ENCODE measurements at places on chromosomes 1 and 21.

DNA sequence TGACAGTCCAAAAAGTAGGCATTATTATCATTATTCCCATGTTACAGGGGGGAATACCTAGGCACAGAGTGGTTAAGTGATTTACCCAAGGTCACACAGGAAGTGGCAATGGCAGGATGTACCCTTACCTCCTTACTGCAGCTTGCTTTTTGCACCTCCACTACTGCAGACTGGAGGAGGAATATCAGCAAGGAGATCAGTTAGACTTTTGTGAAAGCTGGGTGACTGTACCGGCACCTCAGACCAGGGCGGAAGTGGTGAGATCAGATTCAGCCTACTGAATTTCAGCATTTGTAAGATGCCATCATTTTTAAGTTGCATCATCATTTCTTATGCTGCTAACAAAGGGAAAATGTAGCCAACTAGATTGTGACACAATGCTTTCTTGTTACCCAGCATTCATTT, 4.5 kb downstream of the ADARB1 start:
- no peak for DNase-seq

GRCh38 chr1:58575551-58576324, 1.3 kb downstream of the TACSTD2 start:
- DNase-seq = no peak

- DNase-seq = no peak
These were observed 372.2 kb downstream of the USH2A start for GRCh38 chr1:216051071-216051470.

DNA sequence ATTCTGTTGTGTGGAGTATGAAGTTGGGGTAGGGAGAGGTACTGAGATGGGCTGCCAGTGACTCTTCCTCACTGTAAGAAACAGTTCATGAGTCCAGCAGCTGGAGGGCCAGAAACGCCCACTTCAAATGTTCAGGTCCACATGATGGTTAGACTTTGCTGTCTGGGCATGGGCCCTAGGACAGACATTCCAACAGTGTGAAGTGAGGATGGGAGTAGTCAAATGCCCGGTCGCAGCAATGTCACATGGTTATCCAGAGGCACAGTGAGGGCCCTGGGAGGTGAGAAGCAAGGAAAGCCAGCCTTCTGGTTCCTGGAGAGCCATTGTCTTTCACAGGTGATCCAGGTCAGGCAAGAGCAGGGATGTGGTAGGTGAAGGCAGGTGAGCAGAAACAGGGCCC, 304.4 kb downstream of the HHAT start:
- DNase-seq = no peak

GRCh38 chr1:9166289-9167235, 37.7 kb upstream of the GPR157 start:
- no peak for DNase-seq

- no peak for DNase-seq
These were observed 19.4 kb upstream of the ACOT11 start for GRCh38 chr1:54528613-54529012.

DNA sequence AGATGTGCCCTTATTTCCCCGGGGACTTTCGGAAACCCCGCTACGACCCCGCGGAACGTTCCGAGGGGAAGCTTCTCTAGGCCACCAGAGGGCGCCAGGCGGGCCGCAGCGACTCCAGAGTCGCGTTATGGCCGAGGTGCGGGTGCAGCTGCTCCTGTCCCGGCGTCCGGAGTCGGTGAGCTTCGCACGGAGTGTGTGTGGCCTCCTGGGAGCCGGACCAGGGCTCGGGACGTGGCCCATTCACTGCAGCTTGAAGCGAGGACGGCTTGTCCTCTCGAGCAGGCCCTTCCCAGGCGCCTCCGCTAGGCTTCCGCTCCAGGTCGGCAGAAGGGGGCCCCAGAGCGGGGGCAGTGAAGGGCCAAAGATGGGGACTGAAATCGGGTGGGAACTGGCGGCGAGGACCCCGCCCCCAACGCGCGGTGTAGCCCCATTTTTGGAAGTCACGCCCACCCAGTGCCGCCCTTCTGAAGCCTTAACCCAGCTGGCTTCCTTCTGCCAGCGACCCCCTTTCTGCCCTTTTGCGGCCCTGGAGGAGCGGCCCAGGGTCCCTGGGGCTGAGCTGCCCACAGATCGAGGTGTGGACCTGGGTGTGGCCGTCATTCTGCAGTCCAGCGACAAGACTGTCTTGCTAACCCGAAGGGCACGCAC, at the start of gene NUDT17:
Gene NUDT17 (plus strand): TSS at position 117 of the 648 bp plus-strand sequence. CDS start 11 bp downstream, at position 128.
- DNase-seq = peak; percentile 89

DNA sequence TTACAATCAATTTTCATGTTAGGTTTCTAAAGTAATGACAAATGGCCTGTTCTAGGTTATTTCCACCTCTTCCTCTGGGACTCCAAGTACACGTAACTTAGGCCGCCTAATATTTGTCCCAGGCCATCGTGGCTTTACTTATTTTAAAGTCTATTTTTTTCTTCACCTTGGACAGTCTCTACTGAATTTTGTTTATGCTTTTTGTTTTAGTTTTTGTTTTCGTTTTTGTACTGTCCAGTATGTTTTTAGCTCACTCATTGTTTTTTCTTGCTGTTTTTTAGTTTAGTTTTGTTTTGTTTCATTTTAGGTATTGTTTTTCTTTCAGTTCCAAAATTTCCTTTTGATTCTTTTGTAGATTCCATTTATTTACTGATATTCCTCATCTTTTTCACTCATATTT, 187.7 kb upstream of the RNPC3 start:
- no peak for DNase-seq

GRCh38 chr1:50369008-50369634, 54.1 kb downstream of the DMRTA2 start:
- no peak for DNase-seq

- DNase-seq = no peak
These were observed 200.9 kb downstream of the LTN1 start for GRCh38 chr21:28791595-28792282.

GRCh38 chr1:200873671-200874397, 1.1 kb downstream of the GPR25 start:
- DNase-seq = no peak

- peak; percentile 51 for DNase-seq
These were observed 6.4 kb downstream of the PCP4 start for GRCh38 chr21:39873687-39874086.

GRCh38 chr21:45003331-45004058, 63.7 kb downstream of the SLX9 start:
- DNase-seq = no peak

DNA sequence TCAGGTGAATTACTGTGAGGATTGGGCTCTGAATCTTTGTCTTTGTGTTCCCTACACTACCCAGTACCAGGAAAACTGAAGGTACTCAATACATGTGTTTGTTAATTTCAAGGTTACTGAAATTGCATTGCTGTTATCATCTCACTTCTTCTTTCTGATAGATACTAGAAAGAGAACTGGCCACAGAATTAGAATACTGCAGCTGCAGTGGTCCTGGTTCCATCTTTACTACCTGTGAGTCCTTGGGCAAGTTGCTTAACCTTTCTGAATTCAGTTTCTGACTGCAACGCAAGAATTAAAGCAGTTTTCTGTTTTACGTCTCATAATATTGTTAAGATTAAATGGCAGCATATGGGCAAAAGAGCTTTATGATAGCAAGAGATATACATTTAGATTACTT, 263.5 kb downstream of the LMO4 start:
- no peak for DNase-seq

DNA sequence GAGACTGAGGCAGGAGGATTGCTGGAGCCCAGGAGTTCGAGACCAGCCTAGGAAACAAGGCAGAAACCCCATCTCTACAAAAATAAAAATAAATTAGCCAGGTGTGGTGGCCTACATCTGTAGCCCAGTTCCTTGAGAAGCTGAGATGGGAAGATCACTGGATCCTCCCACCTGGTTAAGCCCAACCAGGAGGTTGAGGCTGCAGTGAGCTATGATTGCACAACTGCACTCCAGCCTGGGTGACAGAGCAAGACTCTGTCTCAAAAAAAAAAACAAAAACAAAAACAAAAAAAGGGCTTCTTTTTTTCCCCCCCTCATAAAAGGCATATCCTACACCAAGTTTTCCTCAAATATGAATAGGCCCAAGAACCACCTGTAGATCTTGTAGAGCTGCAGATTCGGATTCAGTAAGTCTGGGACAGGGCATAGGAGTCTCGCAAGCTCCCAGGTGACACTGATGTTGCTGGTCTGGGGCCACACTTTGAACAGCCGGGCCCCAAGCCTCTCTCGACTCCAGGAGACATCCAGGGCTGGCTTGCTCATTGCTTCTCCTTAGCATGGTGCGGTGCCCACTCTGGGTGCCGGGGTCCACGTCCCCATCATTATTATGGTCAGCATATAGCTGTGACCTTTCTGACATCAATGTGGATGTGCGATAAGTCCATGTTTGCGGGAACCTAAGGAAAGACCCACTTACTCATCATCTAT, 22.1 kb upstream of the UMODL1 start:
- DNase-seq = no peak

- DNase-seq = no peak
These were observed 366.3 kb downstream of the HHAT start for GRCh38 chr1:210695026-210695425.

DNA sequence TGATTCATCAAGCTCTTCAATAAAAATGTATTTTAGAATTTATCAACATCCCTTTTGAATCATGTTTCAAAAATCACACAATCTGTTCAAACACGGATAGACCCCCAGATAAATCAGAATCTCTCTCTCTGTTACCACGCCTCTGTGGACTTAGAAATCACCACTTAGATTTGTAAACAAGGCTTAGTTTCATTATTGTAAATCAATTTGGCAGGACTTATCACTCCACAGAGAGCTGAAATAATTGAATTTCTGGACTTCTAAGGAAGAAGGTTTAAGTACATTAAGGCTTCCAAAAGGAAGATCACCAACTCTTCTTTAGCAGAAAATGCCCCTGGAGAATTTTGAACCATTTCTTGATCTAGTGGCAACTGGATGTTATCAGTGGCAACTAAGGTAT, 100.4 kb downstream of the APP start:
- DNase-seq = no peak

GRCh38 chr1:43524804-43525203, 5.9 kb upstream of the PTPRF start:
- DNase-seq = no peak

DNA sequence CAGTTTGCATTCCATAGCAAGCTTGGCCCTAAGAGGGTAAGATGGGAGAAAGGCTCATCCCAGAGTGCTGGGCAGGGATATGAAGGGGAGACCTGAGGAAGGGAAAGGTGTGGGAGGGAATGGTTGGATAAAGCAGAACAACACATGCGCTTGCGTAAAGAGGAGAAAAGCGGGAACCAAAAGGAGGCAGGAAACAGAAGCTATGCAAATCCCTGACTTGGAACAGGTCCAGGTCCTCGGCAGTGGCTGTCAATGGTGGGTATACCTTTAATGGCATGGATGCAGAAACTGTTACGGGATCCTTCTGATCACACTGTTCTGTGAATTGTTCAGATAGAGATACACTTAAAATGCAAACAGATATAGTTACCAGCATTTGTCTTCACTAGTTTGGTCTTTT, 455.6 kb downstream of the SIPA1L2 start:
- no peak for DNase-seq

DNA sequence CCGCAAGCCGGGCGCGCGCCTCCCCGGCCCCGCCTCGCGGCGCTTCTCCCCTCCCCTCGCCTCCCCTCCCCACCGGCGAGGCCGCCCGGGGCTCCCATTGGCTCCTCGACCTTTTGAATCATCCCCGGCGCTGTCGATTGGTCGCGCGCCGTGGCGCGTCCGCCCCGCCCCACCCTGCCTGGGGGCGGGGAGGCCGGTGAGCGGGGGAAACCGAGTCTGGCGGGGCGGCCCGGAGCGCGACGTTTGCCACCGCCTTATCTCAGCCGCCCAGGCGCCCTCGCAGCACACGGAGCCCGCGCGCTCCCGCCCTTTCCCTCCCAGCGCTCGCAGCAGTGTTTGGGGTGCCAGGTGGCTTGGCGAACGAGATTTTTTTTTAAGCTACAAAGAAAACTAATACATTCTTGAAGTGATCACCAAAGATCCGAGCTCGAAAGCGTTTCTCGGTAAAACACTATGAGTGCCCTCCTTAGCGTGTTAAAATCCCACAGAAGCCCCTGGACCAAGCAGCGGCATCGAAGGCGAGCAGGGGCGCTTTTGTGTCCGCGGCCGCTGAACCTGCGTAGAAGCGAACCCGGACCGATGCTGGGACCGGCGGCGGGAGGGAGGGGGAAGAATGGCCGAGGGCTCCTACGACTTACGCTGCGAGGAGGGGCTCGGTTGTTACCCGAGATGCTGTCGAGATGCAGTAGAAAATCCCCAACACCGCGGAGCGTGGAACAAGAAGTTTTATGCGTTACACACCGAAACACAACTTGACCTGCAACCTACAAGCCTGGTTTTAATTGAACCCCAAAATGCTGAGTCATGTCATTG, 436 bp upstream of the LBR start:
- peak; percentile 93 for DNase-seq

DNA sequence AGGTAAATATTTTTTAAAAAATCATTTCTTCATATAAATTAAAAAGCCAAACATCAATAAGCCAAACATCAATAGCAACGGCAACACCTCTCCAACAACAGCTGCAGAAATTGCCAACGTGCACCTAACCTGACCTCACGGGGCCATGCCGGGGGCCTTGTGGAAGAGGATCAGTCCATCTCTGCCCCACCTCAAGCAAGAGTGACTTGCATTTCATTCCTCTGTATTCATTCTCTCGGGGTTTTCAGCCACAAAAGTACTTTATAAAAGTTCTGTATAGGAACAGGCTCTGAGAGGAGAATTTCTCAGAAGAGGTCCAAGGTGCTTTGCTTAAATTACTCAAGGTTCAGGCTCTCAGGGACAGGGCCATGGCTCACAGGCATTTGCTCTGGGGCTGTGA, 100.9 kb downstream of the RUNX1 start:
- no peak for DNase-seq

GRCh38 chr1:73517603-73518191, 680.3 kb downstream of the LRRIQ3 start:
- DNase-seq = peak; percentile 38

GRCh38 chr1:171742577-171742922, 685 bp upstream of the VAMP4 start:
- no peak for DNase-seq

- no peak for DNase-seq
These were observed 2.0 kb downstream of the TNFSF18 start for GRCh38 chr1:173048621-173049321.

DNA sequence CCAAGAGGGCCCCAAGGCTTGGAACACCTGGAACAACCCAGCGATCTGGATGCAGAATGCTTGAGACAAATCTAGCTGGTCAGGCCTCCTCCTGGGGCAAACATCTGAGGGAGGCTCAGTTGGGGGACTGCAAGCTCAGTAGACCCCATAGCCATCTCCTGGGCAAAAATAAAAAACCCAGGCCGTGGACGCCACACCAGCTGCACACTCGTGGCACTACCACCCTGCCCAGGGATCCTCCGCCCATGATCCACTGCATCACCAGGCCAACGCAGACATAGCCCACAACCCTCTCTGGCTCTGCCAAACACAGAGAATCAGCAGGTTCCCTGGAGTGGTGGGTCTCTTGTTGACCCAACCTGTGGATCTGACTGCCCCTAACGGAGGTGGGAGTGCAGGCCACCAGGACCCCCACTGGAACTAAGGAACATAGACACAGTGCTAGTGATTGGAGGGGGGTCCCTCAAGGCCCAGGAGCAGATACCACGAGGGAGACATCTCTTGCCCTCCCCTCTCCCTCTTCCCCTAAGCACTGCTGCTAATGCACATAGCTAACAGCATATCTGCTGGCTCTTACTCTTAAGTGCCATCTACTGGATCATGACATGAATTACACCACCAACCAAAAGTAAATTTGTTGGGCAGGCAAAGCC, 147.2 kb downstream of the CHD1L start:
- peak; percentile 15 for DNase-seq

- no peak for DNase-seq
These were observed 1.1 kb downstream of the ADIPOR1 start for GRCh38 chr1:202956969-202957368.

All from spinal cord (tissue), 10 donors.